Endothelial cell of umbilical vein (primary cell): ENCODE measurements at places on chromosomes 3 and 15.

GRCh38 chr3:73787620-73788019, 162.9 kb upstream of the PDZRN3 start:
- no peak for DNase-seq
- no peaks in the 10 kb centered on the region for H3K36me3 ChIP-seq
- peaks cover 10% of the 10 kb centered on the region for H3K4me1 ChIP-seq
- H3K27ac ChIP-seq = no peak overlapping the region
- no peaks in the 10 kb centered on the region for H3K27me3 ChIP-seq

DNA sequence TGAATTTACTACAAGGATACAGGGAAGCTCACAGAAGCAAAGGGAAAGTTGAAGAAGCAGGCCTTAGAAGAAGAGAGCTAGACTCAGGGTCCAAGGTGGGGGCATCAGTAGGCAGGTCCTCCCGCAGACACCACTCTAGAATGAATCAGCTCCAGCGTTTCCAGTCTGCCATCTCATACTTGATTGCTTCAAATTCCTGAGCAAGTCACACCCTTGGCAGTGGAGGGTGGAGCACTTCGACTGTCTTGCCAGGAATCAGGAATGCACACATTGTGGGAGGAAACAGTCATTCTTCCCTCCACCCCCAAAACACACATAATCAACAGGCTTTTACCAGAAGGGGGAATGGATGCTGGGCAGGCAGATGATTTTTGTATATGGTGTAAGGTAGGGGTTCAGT, 78.5 kb downstream of the CHCHD6 start:
- no peaks in the 10 kb centered on the region for H3K36me3 ChIP-seq
- H3K4me3 ChIP-seq = no peak overlapping the region
- no peak overlapping the region for H3K27ac ChIP-seq
- H3K27me3 ChIP-seq = no peaks in the 10 kb centered on the region
- H3K4me1 ChIP-seq = no peaks in the 10 kb centered on the region
- DNase-seq = peak; percentile 6

DNA sequence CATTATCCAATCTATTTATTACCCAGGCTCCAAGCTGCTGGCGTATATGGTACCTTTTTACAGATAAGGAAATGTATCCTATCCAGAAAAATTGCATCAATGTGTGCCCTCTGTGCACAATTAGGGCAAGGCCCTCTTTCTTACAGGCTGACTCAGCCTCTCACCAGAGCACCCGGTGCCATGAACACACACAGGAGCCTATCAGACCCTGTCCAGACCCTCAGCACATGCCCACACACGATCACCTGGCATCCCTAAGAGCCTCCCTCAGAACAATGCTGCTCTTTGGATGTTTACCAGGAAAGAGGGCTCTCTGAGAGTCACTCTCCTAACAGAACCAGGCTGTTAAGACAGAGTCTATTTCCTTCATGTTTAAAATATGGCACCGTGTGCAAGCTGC, 460.0 kb upstream of the TBL1XR1 start:
- DNase-seq = no peak
- H3K4me1 ChIP-seq = no peaks in the 10 kb centered on the region
- H3K27me3 ChIP-seq = no peaks in the 10 kb centered on the region
- H3K36me3 ChIP-seq = no peaks in the 10 kb centered on the region
- no peak overlapping the region for H3K27ac ChIP-seq

- peaks cover 33% of the 10 kb centered on the region for H3K4me1 ChIP-seq
- no peaks in the 10 kb centered on the region for H3K27me3 ChIP-seq
- peak overlapping the region; percentile 59 for H3K27ac ChIP-seq
- H3K36me3 ChIP-seq = peaks cover 2% of the 10 kb centered on the region
- H3K4me3 ChIP-seq = peak overlapping the region; percentile 19
Observed at GRCh38 chr15:56732886-56733135, 498 bp downstream of the ZNF280D start.

DNA sequence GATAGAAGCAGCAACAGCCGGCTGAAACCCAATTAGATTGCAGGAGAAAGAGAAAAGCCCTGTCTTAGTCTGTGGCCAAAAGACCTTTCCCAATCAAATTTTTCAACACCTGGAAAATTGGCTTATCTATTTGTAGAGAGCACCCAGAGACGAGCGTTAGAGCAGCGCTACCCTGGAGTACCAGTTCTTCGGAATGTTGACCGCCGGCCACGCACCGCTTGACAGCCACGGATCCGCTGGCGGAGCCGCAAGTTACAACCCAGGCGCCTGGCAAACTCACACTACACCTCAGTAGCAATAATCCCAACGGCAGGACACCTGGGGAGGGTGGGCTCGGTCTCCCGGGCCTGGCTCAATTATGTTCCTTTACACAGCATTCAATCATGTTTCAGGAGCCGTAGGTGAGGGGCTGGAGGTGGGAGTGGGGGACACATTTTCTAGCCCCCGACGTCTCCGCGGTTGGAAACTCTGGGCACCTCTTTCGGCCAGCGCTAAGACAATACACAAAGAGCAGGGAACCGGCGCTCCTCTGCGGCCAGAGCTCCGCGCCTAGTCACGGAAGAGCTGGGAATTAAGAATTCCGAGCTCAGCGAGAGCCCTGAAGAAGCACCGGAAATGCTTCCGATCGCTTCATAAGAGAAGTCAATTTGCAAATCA, 1.2 kb downstream of the MB21D2 start:
- no peaks in the 10 kb centered on the region for H3K27me3 ChIP-seq
- H3K36me3 ChIP-seq = no peaks in the 10 kb centered on the region
- H3K27ac ChIP-seq = peak overlapping the region; percentile 80
- DNase-seq = peak; percentile 44

- DNase-seq = no peak
- H3K27ac ChIP-seq = no peak overlapping the region
- no peaks in the 10 kb centered on the region for H3K36me3 ChIP-seq
- no peak overlapping the region for H3K4me3 ChIP-seq
Observed at GRCh38 chr3:189276444-189277219, 104.9 kb downstream of the TPRG1 start.
